ENCODE measurements at places on chromosomes 3 and 15.

GRCh38 chr3:137065381-137065780, 107.6 kb downstream of the IL20RB start:
- DNase-seq, result no peak

DNA sequence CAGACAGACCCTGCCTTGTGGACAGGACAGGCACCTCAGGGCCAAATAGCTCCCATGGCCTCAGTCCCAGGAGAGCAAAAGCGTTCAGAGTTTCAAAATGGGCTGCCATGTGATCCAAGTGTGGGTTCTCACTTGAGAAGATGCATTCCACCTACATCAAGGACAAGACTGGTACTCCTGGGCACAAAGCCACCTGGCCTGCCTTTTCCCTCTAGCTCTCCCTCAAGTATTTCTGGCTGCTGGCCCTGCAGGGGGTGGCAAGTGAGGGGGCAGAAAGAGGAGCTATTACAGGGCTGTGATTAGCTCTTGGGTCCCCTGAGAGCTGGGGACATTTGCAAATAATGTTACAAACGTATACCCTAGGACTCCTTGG, 6.5 kb upstream of the COL7A1 start:
- DNase-seq, result no peak

GRCh38 chr3:138332472-138333073, 2.9 kb upstream of the NME9 start:
- no peak for DNase-seq

GRCh38 chr3:122055215-122055614, at the start of gene CD86:
CD86 (plus strand) TSS chr3:122055362; CDS start chr3:122055490, 128 bp downstream.
- DNase-seq, result no peak

GRCh38 chr3:168998792-168999191, 664.7 kb downstream of the MECOM start:
- no peak for DNase-seq

- DNase-seq, result no peak
These were observed 248.9 kb downstream of the SLCO3A1 start for GRCh38 chr15:92102395-92102755.

GRCh38 chr3:10426346-10427220, 78.8 kb downstream of the ATP2B2 start:
- DNase-seq, result no peak

DNA sequence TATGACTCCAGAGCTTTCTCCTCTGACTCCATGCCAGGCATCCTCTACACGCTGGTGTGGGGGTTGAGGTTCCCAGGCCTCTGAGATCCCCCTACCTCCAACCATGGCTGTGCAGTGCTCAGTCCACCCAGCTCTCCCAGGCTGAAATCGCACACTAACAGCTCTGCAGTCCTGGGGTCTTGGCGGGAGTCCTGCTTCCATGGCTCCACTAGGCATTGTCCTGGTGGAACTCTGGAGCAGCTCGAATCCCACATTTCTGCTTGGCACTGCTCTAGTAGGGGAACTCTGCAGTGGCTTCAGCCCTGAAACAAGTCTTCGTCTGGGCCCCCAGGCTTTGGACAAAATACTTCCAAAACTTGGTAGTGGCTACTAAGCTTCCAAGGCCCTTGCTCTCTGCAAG, 50.7 kb downstream of the ROPN1B start:
- DNase-seq, result no peak

GRCh38 chr3:123791898-123792297, 92.2 kb downstream of the MYLK start:
- no peak for DNase-seq

GRCh38 chr3:64331605-64332004, 106.3 kb upstream of the PRICKLE2 start:
- DNase-seq, result no peak

DNA sequence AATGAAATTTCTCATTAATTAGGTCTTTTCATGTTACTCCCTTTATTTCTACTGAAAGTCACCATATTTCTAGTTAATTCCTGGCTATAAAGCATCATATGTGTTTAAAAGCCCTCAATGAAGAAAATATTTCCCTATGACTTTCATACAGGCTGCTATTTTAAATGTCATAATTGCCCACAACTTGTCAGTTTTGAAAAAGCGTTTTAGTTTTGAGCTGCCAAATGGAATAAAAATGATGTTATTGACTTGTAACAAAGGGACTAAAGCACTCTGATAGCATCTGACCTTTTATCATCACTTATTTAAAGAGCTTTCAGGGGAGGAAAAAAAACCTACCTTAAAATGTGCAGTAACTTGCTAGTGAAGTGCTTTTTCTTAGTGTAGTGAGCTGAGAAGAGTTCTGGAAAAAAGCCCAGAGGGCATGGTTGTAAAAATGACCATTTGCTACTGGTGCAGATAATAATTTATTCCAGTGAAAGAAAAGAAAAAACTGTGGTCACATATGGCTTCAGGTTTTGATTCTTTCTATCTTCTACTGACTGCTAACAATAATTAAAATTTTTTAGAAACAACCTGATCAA, 877.2 kb downstream of the CADM2 start:
- DNase-seq, result no peak

GRCh38 chr3:73459711-73460110, 165.0 kb downstream of the PDZRN3 start:
- no peak for DNase-seq

DNA sequence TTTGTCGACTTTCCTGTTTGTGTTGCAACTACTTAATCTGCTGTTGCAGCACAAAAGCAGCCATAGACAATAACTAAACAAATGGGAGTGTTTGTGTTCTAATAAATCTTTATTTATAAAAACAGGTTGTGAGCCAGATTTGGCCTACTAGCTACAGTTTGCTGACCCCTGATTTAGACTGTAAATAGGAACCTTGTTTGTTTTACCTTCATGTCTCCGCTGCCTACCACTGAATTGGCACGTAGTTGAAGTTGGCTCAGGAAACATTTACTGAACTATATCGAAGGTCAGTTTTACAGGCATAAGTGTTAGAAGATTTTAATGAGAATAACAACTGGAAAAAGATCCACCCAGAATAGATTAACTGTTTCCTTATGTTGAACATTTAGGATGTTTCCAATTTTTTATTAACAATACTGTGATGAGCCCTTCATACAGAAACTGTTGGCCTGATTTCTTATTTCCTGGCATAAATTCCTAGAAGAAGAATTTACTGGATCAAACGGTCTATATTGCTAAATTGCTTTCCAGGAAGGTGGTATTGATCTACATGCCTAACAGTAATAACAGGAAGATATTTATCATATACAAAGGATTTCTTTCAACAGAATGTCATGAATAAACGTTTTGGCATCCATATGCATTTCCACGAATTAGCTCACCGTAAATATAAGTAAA, 156.2 kb upstream of the NR2E3 start:
- no peak for DNase-seq

GRCh38 chr3:45646051-45646585, 43.1 kb upstream of the SACM1L start:
- DNase-seq, result no peak

DNA sequence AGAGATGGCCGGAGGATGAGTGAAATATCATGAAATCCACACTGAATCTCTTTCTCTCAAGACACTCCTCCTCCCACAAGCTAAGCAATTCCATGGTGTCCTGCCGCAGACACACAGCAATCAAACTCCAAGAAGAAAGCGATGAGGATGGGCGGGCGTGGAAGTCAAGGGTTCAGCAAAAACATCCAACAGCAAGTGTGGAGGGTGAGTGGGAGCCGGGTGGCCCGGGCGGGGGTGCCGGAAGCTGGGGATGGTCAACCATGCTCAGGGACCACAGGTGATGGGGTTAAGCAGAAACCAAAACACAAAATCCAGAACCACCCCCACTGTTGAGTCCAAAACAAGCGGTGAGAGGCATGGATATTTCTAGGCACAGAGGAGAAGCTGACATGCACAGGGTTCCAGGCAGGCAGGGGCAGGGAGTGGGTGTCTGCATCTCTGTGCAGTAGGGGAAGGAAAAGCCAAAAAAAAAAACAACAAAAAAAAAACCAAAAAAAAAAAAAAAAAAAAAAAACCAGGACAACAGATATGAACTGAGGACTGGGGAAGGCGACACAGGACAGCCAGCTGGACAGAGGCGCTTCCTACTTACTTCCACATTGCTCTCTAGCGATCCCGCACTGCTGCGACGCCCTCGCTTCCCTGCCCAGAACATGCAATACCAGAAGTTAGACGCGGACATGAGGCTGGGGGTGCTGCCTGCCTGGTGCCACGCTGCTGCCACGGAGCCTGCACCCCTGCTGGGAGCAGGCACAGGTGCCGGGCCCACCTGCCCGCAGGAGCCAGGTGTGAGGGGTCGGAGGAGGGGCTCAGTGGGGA, 61.0 kb upstream of the RPL32 start:
- DNase-seq, result no peak

- DNase-seq, result no peak
These were observed 4.8 kb downstream of the PAQR9 start for GRCh38 chr3:142958707-142959106.

DNA sequence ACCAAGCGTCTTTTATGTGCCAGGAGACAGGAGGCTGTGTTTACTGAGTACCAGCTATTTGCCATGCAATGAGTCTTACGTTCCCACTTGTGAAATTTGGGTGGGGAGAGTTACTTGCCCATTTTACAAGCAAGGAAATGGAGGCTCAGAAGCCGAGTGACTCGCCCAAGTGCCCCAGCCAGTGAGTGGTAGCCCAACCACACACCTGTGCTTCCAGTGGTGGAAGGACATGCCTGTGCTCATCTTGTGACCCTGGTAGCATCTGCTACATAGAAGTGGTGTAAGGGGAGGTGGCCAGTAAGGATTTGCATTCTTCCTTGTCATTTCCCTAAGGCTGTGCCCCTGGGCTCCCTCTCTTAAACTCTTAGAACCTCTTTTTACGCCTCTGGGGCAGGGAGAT, 49.3 kb downstream of the FBLN2 start:
- DNase-seq, result no peak

DNA sequence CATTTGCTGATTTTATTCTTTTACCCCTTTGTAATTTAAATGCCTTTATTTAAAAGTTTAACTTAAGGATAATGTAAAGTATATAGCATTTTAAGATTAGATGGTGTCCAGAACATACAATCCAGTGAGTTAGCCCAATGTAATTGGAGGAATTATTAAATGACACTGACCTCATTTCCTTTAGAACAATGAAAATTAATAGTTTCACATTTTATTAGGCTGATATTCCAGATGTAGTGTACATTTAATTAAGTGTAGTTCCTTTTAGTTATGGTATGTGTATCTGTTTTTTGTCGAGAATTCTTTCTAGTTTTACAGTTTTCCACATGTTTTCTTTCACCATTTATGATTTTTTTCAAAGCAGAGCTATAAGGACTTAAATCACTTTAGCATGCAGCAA, 75.8 kb downstream of the RSRC1 start:
- DNase-seq, result no peak

DNA sequence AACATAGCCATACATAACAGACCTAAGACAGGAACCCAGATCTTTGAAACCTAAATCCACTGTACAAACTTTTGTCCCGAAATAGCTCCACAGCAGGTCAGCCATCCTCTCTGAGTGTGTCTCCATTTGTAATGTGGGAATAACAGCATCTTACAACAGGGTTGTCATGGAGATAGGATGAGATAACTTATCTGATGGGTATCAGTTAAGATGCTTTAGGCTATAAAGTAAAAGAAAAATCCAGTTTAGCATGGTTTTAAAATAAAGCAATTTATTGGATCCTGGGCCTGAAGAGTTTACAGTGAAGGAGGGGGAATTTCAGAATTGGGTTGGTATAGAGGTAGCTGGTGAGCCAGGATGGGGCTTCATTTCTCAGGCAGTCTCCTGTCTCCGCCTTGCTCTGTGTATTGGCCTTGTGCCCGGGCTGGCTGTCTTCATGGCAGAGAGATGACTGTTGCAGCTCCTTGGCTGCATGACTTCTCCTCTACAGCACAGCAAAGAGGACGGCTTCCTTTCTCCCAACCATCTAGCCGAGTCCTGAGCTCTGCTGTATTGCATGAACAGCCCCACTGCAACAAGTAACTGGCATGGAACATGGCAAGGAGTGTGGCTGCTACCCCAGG, 131.9 kb upstream of the PROK2 start:
- no peak for DNase-seq

DNA sequence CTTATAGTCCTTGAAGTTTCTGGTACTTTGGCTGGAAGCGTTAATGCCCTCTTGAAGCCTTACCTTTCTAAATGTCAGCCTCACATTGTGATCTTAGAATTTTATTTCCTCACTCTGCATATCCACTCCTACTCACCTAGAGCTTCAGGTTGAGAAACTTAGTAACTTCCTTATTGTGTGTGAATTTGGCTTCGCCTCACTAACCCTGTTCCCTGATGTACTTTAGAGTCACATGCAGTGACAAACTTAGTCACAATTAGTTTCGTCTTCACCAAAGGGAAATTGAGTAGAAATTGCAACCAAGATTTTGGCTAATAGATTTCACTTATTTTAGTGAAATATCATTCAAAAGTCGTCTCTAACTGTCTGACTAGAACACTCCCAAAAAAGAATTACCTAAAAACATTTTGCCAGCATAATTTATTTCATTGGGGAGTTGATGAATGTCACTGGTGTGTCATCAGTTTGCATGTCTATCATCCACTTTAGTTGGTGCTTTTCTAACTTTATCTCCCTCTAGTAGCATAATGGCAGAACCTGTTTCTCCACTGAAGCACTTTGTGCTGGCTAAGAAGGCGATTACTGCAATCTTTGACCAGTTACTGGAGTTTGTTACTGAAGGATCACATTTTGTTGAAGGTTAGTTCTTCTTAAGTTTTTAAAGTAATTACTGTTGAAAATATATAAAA, 960 bp downstream of the MFN1 start:
- DNase-seq, result no peak

DNA sequence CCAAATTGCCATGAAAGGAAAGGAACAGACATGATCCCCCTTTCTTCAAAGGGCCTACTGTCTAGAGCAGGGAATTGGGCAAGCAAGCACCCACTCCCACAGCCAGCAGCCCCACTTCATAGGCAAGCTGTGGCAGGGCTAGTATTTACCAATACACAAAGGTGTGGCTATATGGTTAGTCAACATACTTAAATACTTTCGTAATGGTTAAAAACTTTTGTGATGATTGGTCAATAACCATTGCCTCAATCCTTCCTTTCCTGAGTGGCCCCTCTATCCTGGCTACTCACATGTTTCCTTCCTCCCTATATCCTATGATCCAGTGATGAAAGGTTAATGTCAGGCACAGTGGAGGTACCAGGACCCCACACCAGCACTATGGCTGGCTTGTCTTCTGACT, 30.1 kb upstream of the ARL8B start:
- no peak for DNase-seq

- DNase-seq, result no peak
These were observed 6.7 kb upstream of the SEC13 start for GRCh38 chr3:10327592-10327991.

Measured in stimulated activated CD8-positive, alpha-beta memory T cell treated with anti-CD3 and anti-CD28 coated beads, Interleukin-15, amount 100 ng/mL, for 4 hours (primary cell).